ENCODE measurements at places on chromosomes 6 and 20. TPM values are rescaled to one million over a fixed set of nuclear protein-coding genes. Genes with fewer than 3 reads are reported as not detected.

The PRDM13 gene
- total RNA-seq, result not detected

The ZNF335 gene
- 25.9 TPM for total RNA-seq

GRCh38 chr20:49831022-49831769 lies 18.6 kb downstream of the SLC9A8 start:
- no peak overlapping the region for H3K4me3 ChIP-seq
- H3K27ac ChIP-seq, result peak overlapping the region; percentile 41
- H3K4me1 ChIP-seq, result no peaks in the 10 kb centered on the region
- H3K27me3 ChIP-seq, result no peaks in the 10 kb centered on the region
- no peak for DNase-seq
- no peaks in the 10 kb centered on the region for H3K36me3 ChIP-seq

The TP53TG5 gene
- not detected for total RNA-seq

- H3K4me3 ChIP-seq, result no peak overlapping the region
- no peaks in the 10 kb centered on the region for H3K4me1 ChIP-seq
- no peak overlapping the region for H3K27ac ChIP-seq
- no peak for DNase-seq
- no peaks in the 10 kb centered on the region for H3K27me3 ChIP-seq
Measured at GRCh38 chr6:14417377-14417776, 299.8 kb downstream of the CD83 start.

DNA sequence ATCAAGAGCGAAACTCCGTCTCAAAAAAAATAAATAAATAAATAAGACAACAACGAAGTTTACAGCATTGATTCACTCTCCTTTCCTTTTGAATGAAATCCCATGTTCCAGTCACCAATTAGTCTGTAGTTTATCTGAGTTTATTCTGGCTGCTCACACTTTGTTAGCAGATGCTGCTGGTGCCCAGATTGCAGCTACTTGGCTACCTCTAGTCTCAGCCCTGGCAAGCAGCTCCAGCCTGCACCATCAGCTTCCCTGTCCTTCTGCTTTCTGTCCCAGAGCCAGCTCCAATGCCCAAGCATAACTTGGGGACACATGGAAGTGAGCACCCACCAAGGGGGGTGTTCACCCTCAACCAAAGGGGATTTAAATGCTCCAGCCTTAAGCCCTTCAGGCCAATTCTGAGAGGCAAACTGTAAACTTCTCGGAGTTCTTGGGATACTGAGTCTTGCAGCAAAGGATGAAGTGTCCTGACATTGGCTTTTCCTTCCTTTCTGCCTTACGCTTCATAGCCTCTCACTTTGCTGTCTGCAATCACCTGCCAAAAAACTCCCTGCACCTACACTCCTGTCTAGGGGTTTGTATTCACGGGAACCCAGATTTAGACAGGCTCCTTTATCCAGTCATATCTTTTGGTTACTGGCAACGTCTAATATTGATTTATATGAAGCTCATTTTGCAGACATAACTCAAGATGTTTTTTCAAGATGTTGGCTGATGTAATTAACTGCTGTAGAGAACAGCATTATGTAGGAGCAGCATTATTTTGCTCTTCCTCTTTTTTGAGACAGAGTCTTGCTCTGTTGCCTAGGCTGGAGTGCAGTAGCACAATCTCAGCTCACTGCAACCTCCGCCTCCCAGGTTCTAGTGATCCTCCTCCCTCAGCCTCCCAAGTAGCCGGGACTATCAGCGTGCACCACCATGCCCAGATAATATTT lies 9.8 kb upstream of the TASP1 start:
- no peak overlapping the region for H3K27ac ChIP-seq
- no peaks in the 10 kb centered on the region for H3K4me1 ChIP-seq
- DNase-seq, result no peak
- no peaks in the 10 kb centered on the region for H3K36me3 ChIP-seq
- no peaks in the 10 kb centered on the region for H3K27me3 ChIP-seq
- no peak overlapping the region for H3K4me3 ChIP-seq

DNA sequence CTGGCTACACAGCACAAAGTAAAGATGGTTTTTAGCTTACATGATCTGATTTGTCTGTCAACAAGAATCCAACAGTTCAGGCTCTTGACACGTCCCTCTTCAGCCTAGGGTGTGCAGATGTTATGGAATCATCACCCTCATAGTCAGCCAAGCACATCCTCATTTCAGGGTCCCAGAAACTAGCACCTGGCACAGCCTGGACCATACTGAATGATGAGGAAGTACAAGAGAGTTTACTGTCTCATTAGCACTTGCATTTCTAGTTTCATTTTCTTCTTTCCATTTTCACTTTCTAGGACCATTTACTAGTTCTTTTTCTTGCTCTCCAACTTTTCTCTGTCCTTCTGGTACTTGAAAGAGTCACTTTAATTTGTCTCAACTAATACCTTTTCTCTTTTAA lies 6.5 kb downstream of the RIPOR2 start:
- H3K27ac ChIP-seq, result no peak overlapping the region
- H3K4me3 ChIP-seq, result no peak overlapping the region

The TMC2 gene
- 0.15 TPM for total RNA-seq

DNA sequence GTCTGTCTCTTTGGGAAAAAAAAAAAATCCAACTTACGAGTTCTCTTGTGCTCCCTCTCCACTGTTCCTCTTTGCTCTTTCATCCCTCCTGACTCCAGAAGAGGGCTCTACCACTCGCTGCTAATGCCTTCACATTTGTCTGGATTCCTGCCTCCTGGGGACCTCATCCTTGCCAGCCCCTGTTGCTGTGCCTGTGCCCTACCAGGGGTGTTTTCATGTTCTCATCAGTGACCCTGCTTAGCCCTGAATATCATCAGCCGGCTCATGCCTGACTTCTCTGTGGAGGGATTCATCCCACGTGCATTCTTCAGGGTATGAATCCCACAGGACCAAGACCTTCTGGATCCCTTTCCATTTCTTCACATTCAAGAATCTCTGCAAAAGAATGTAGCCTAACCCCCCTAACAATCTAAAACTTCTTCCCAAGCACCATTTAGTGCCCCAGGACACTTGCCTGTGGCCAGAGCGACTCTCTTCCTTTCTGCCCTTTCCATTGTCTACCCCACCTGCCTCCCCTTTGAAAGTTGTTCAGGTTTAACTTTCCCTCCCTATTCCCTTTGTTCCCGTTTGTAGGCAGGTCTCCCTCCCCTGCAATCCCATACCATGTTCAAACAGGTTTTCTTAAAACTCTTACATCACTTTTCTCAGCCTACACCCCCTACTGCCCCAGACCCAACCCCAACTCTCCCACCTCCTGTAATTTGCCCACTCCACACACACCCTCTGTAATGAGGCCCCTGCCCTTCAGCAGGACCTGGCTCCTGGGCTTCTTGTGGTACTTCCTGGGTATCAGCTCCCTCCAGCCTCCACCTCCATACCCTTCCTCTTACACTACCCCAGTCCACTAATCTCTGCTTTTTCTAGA lies 50.2 kb downstream of the RREB1 start:
- H3K27me3 ChIP-seq, result no peaks in the 10 kb centered on the region
- H3K4me3 ChIP-seq, result no peak overlapping the region
- peaks cover 3% of the 10 kb centered on the region for H3K4me1 ChIP-seq
- no peaks in the 10 kb centered on the region for H3K36me3 ChIP-seq
- DNase-seq, result no peak

GRCh38 chr6:108989700-108990099 lies 104.9 kb downstream of the SESN1 start:
- H3K27ac ChIP-seq, result no peak overlapping the region
- H3K4me1 ChIP-seq, result no peaks in the 10 kb centered on the region
- DNase-seq, result no peak
- no peaks in the 10 kb centered on the region for H3K27me3 ChIP-seq

The ALDH5A1 gene
- 6.1 TPM for total RNA-seq

GRCh38 chr20:44233436-44234016 lies 13.6 kb upstream of the GDAP1L1 start:
- no peak overlapping the region for H3K4me3 ChIP-seq
- H3K27me3 ChIP-seq, result no peaks in the 10 kb centered on the region
- DNase-seq, result no peak
- H3K27ac ChIP-seq, result no peak overlapping the region
- no peaks in the 10 kb centered on the region for H3K4me1 ChIP-seq

The BMP2 gene
- 14.7 TPM for total RNA-seq

The GINS1 gene
- 0.32 TPM for total RNA-seq
